Glomerular endothelial cell (primary cell): ENCODE measurements at places on chromosomes 16 and 17.

DNA sequence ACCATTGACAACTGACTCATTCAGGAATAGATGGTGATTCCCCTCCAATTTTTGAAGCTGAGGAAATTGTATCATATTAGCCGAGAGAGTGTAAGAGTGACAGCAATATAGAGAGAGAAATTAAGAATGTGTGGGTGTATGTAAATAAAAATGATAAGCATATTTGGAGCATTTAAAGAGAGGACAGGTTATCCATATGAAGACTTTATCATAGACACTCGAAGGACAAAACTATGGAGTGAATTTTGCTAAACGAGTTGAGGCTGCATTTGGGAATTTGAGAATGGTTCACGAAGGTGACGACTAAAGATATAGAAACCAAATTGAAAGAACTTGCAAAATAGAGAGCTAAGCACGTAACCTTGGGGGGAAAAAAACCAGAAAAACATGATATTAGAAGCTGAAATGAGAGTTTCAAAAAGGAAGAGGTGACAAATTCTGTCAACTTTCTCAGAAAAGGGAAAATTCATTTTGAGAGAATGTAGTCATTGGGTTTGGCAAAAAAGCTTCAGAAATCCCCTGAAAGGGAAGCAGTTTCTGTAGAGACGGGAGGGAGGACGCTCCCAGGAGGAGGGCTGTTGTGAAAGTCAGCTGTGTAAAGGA lies 129.7 kb downstream of the KCNJ2 start:
- no peak for DNase-seq

GRCh38 chr16:62573466-62573865 lies 537.2 kb upstream of the CDH8 start:
- DNase-seq = no peak

DNA sequence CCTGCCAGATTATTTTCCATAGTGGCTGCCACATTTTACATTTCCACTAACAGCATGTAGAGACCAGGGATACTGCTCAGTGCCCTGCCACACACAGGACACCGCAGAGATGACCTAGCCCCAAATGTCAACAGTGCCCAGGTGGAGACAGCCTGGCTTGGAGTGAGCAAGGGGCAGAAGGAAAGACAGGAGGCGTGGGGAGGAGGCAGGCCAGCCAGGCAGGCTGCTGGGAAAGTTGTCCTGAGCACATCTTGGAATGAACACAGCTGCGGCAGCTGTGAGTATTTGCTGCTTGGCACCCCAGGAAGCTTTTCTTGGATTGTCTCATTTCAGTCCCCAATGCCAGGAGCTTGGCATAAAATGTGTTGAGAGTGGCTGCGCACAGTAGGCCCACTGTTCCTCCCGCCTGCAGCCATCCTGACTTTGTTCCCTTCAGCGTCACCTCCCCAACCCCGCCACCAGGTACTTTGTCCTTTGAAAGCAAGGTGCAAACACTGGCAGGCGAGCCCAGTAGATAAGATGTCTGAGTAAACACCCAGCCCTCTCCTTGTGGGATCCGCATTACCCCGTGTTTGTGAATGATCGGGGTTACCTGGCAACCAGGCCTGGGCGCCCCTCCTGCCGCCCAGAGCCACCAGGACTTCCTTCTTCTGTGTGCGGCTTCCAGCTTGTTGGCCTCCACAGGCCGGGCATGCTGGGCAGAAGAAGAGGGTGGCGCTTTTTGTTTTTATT lies 114.0 kb downstream of the CMIP start:
- DNase-seq = no peak

DNA sequence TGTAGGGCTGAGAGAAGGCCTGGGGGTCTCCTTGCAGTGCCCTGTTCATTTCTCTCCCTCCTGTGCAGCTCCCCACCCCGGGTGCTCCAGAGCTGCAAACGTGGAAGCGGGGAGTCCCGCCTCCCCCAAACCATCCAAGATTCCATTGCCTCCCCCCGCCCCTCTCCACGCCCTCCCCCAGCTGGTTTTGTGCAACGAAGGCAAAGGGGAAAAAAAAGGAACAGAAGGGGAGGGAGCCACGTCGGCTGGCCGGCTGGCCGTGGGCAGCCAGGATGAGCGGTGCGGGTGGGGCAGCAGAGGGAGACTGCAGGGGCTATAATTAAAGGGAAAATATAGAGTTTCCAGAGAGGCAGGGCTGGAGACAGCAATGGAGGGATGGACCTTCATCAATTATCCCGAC lies 1.7 kb upstream of the COL1A1 start:
- DNase-seq = no peak
